Bronchus fibroblast of lung (primary cell): ENCODE measurements at places on chromosomes 3 and 15. TPM values are rescaled to one million over a fixed set of nuclear protein-coding genes. Genes with fewer than 3 reads are reported as not detected.

The SELENOT gene
- 73.9 and 81.2 TPM in 2 replicates for total RNA-seq

The CCPG1 gene
- 11.1 and 12.3 TPM in 2 replicates for total RNA-seq

The TGM4 gene
- 0.15 and 0.17 TPM in 2 replicates for total RNA-seq

The ARF4 gene
- total RNA-seq = 185 and 214 TPM in 2 replicates

The SEMA6D gene
- 1.8 and 3.4 TPM in 2 replicates for total RNA-seq

The RASGRP1 gene
- not detected in 2 replicates for total RNA-seq

The NOP10 gene
- total RNA-seq = 300 and 304 TPM in 2 replicates

The FAM219B gene
- total RNA-seq = 27.1 and 27.6 TPM in 2 replicates

The TMC3 gene
- not detected in 2 replicates for total RNA-seq

The UACA gene
- total RNA-seq = 24.2 and 29.1 TPM in 2 replicates

The WDR49 gene
- not detected in 2 replicates for total RNA-seq

The DBR1 gene
- total RNA-seq = 11.4 and 16.0 TPM in 2 replicates

The TRIM71 gene
- not detected in 2 replicates for total RNA-seq

The EFHB gene
- total RNA-seq = under 0.01 TPM in 1 of 2 replicates, not detected in the other

The SMCO1 gene
- total RNA-seq = 0.15 and 0.34 TPM in 2 replicates

The PPARG gene
- 35.2 and 41.9 TPM in 2 replicates for total RNA-seq

The FAM227B gene
- total RNA-seq = 3.0 and 3.4 TPM in 2 replicates

The GALNT15 gene
- total RNA-seq = 10.4 and 10.9 TPM in 2 replicates

The NTRK3 gene
- not detected in 2 replicates for total RNA-seq

The C2CD4A gene
- not detected in 2 replicates for total RNA-seq

The COL6A6 gene
- not detected in 2 replicates for total RNA-seq

The KBTBD13 gene
- not detected in 2 replicates for total RNA-seq

The C3orf52 gene
- 1.6 and 2.5 TPM in 2 replicates for total RNA-seq

The FGF7 gene
- 9.2 and 13.8 TPM in 2 replicates for total RNA-seq

The MAN2A2 gene
- total RNA-seq = 5.7 and 11.7 TPM in 2 replicates

The CACNA2D3 gene
- total RNA-seq = under 0.01 TPM in 1 of 2 replicates, not detected in the other

The RAP2B gene
- 12.9 and 15.3 TPM in 2 replicates for total RNA-seq

The INKA1 gene
- 2.5 and 3.4 TPM in 2 replicates for total RNA-seq

The TF gene
- total RNA-seq = not detected in 2 replicates

The ADAMTS9 gene
- 2.5 TPM in 2 replicates for total RNA-seq

The KLHL6 gene
- total RNA-seq = not detected in 2 replicates

The EDEM1 gene
- 16.9 and 22.5 TPM in 2 replicates for total RNA-seq

The SPESP1 gene
- 3.7 and 4.2 TPM in 2 replicates for total RNA-seq

The SCAANT1 gene
- total RNA-seq = not detected in 2 replicates

The HYPK gene
- total RNA-seq = 24.4 and 35.7 TPM in 2 replicates

The PRKAR2A gene
- 18.7 and 20.1 TPM in 2 replicates for total RNA-seq

The ZNF501 gene
- 2.2 and 2.9 TPM in 2 replicates for total RNA-seq

The PYGO1 gene
- 3.0 and 5.9 TPM in 2 replicates for total RNA-seq

The CRBN gene
- total RNA-seq = 38.7 and 41.9 TPM in 2 replicates

The SRPRB gene
- 38.2 and 43.4 TPM in 2 replicates for total RNA-seq

The PLA2G4D gene
- total RNA-seq = not detected in 2 replicates

The MST1 gene
- 5.1 and 5.4 TPM in 2 replicates for total RNA-seq

The NUP210 gene
- not detected in 2 replicates for total RNA-seq

The CHRM5 gene
- not detected in 2 replicates for total RNA-seq

The HRH1 gene
- 4.9 and 5.4 TPM in 2 replicates for total RNA-seq

The ROPN1B gene
- not detected in 2 replicates for total RNA-seq

The DAZL gene
- total RNA-seq = not detected in 2 replicates

The EIF5A2 gene
- total RNA-seq = 6.7 and 10.1 TPM in 2 replicates

The OTOL1 gene
- total RNA-seq = not detected in 2 replicates

The IL12A gene
- 2.4 and 4.5 TPM in 2 replicates for total RNA-seq

The GXYLT2 gene
- total RNA-seq = 9.4 and 15.0 TPM in 2 replicates

The TRIM42 gene
- not detected in 2 replicates for total RNA-seq

The PROK2 gene
- not detected in 2 replicates for total RNA-seq

The IGSF11 gene
- total RNA-seq = not detected in 2 replicates

The PGBD4 gene
- 0.67 and 0.74 TPM in 2 replicates for total RNA-seq

The RTP4 gene
- not detected in 2 replicates for total RNA-seq

The THRB gene
- total RNA-seq = 0.84 and 1.6 TPM in 2 replicates
